MM.1S (cell line): ENCODE measurements at places on chromosomes 2 and 18.

DNA sequence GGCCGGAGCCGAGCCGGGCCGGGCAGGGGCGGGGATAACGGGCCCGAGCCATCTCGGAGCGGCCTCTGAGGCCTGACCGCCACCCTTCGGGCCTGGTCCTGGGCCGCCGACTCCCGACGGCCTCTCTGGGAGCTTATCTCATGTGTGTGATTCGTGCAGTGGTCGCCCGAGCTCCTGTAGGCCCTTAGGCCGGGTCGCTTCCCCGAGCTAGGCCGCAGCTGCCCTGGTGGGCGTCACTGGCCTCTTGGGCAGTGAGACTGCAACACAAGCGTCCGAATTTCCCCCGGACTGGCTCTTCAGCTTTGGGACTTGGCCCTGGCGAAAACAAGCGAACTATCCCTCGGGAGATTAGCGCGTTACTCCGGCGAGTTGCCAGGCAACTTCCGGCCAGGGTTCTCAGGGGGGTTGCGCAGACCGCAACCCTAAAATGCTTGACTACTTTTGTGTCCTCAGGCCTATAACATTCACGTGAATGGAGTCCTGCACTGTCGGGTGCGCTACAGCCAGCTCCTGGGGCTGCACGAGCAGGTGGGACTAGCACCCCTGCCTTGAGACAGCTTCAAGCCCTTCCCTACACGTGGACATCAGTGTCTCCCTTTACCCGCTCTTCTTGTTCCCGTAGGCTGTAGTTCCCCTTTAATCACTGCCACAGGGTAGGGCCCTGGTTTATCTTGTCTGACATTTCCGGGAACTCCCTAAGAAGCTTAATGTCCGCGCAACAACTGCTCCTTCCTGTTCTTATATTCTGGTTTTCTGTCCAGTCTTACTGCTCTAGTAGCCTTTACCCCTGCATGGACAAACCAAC is 602 bp downstream of the SNX17 start:
- H3K36me3 ChIP-seq, result no peaks in the 10 kb centered on the region
- peak; percentile 46 for DNase-seq
- H3K27ac ChIP-seq, result peak overlapping the region; percentile 68
- peak overlapping the region; percentile 98 for H3K4me3 ChIP-seq
- H3K4me1 ChIP-seq, result peaks cover 9% of the 10 kb centered on the region; the same call in 1 of the 2 replicates
- H3K27me3 ChIP-seq, result no peaks in the 10 kb centered on the region

GRCh38 chr2:172253190-172254052 is 150.7 kb upstream of the DLX2 start:
- H3K27me3 ChIP-seq, result no peaks in the 10 kb centered on the region
- DNase-seq, result no peak
- no peak overlapping the region for H3K27ac ChIP-seq
- no peaks in the 10 kb centered on the region for H3K36me3 ChIP-seq
- H3K4me1 ChIP-seq, result no peaks in the 10 kb centered on the region

DNA sequence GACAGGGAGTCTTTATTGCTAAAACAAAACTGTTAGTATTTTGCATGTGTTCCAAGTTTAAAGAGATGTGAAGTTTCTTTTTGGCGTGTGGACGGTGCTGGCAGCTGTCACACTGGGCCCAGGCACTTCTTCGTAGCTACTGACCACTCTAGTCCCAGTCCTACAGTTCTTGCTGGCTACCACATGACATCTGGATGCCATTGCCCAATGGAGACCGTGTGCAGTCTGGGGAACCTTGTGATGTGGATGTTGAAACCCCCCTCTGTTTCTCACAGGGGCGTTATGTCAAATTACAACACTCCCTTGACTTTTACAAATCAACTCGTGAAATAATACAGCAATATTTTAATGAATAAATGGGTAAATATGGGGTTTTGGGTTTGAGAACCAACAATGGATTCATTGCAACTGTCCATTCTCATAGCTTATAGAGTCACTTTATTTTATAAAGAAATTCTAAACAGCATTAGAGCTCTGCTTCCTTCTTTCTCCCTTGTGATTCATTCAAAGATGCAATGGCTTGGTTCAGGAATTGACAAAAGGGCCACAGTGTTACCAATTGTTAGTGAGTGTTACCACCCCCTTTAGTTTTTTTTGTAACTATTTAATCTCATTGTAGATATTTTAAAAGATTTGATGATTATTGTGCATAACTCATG is 1.2 kb downstream of the GPD2 start:
- H3K36me3 ChIP-seq, result no peaks in the 10 kb centered on the region
- peak overlapping the region; percentile 75 for H3K4me3 ChIP-seq
- H3K27ac ChIP-seq, result no peak overlapping the region
- no peaks in the 10 kb centered on the region for H3K27me3 ChIP-seq
- DNase-seq, result no peak
- H3K4me1 ChIP-seq, result no peaks in the 10 kb centered on the region

GRCh38 chr2:217142649-217143266 is 282.9 kb upstream of the TNP1 start:
- H3K27me3 ChIP-seq, result no peaks in the 10 kb centered on the region
- no peak overlapping the region for H3K27ac ChIP-seq
- no peaks in the 10 kb centered on the region for H3K4me1 ChIP-seq
- no peaks in the 10 kb centered on the region for H3K36me3 ChIP-seq

DNA sequence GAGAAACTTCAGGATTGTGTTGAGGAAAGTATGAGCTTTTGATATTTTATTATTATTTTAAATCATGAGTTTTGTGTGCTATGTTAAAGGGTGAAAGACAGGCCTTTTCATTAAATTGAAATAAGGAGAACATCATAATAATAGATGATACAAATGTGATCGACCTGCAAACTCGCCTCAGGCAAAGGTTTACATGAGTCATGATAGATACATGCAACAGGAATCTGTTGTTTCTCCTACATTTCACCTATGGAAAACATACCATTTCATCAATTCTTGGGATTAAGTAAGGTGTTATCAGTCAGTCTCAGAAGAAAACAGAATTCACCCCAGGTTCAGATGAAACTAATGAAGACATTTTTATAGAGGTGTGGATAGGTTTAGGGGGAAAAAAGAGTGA is 1992.5 kb upstream of the PIK3C3 start:
- DNase-seq, result no peak
- H3K27me3 ChIP-seq, result no peaks in the 10 kb centered on the region
- no peak overlapping the region for H3K4me3 ChIP-seq
- H3K4me1 ChIP-seq, result peaks cover 22% of the 10 kb centered on the region

DNA sequence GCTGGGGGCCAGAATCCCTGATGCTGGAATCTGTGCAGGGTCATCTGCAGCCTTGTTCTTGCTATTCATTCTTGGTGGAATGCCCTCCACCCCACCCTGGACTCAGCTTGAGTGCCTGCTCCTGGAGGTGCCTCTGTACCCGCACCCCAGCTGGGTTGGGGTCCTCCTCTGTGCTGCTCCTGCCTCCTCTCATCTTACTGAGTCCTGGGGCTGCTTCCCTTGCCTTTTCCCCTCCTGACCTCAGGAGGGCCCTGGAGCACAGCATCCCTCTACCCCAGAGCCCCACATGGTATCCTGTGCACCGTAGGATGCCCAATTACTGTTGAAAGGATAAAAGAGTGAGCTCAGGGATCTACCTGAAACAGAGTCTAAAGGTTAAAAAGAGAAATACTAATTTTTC is 81.6 kb downstream of the CIB4 start:
- DNase-seq, result no peak
- H3K27ac ChIP-seq, result no peak overlapping the region
- H3K4me3 ChIP-seq, result no peak overlapping the region
- peaks cover 100% of the 10 kb centered on the region for H3K27me3 ChIP-seq
- H3K36me3 ChIP-seq, result no peaks in the 10 kb centered on the region

GRCh38 chr18:51184091-51184457 is 13.4 kb downstream of the MEX3C start:
- peaks cover 29% of the 10 kb centered on the region for H3K4me1 ChIP-seq
- H3K27ac ChIP-seq, result no peak overlapping the region
- no peaks in the 10 kb centered on the region for H3K27me3 ChIP-seq
- no peak overlapping the region for H3K4me3 ChIP-seq
- peaks cover 8% of the 10 kb centered on the region; the same call in 1 of the 2 replicates for H3K36me3 ChIP-seq
- DNase-seq, result no peak

DNA sequence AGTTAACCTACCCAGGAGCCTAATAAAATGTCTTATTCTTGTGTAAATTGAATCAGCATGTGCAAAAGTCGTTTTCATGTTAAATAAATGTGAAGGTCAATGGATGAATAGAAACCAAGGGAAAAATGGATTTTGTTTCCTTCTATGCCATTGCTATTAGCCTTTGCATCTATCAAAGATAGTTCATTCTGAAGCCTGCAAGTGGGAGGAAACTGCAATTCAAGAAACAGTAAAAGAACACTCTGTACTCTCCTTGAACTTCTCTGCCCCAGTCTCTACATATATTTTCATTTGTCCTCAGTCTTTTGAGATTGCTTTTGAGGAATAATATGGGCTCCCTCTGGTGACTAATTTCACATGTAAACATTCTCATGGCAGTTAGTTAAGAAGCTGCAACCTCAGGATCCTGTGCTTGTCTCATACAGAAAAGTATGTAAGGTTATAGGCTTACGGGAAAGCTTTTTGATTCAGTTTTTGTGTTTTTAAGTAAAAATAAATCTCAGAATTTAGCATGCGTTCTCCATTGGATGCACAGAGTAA is 1590.0 kb upstream of the LRRTM1 start:
- H3K27me3 ChIP-seq, result no peaks in the 10 kb centered on the region
- no peak for DNase-seq
- H3K4me3 ChIP-seq, result no peak overlapping the region
- H3K36me3 ChIP-seq, result no peaks in the 10 kb centered on the region

DNA sequence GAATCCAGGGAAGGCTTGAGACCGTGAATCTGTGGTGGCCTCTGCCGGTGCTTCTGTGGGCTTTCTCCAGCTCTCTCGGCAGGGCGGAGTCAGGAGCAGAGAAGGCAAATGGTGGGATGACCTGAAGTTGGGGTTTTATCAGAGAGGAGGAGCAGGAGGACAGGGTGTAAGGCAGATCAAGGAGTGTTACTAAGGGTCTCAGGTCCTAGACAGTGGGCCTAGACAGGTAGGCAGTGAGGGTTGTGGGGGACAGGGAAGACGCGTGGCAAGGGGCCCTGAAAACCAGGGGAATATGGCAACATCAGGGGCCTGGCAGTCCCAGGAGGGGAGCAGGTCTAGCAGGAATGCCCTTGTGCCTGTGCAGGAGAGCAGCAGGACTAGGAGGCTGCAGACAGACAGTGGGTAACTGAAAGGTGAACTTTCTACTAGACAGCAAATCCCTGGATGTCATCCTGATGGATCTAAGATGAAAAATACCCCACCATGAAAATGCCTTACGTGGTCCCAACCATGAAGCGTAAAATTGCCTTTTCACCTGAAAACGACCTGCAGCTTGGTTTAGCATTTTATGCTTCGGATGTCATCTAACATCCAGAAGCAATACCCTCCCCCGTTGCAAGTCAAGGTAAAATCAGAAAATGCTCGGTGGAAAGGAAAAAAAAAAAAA is 42.1 kb downstream of the SRSF7 start:
- no peak for DNase-seq
- H3K4me1 ChIP-seq, result peaks cover 30% of the 10 kb centered on the region
- H3K27ac ChIP-seq, result peak overlapping the region; percentile 59; the same call in 1 of the 2 replicates
- H3K27me3 ChIP-seq, result no peaks in the 10 kb centered on the region
- H3K36me3 ChIP-seq, result peaks cover 4% of the 10 kb centered on the region; the same call in 1 of the 2 replicates

- DNase-seq, result no peak
- no peaks in the 10 kb centered on the region for H3K27me3 ChIP-seq
- H3K27ac ChIP-seq, result no peak overlapping the region
- peaks cover 7% of the 10 kb centered on the region; the same call in 1 of the 2 replicates for H3K4me1 ChIP-seq
Observed at GRCh38 chr2:181848261-181848886, 43.2 kb upstream of the ITPRID2 start.

DNA sequence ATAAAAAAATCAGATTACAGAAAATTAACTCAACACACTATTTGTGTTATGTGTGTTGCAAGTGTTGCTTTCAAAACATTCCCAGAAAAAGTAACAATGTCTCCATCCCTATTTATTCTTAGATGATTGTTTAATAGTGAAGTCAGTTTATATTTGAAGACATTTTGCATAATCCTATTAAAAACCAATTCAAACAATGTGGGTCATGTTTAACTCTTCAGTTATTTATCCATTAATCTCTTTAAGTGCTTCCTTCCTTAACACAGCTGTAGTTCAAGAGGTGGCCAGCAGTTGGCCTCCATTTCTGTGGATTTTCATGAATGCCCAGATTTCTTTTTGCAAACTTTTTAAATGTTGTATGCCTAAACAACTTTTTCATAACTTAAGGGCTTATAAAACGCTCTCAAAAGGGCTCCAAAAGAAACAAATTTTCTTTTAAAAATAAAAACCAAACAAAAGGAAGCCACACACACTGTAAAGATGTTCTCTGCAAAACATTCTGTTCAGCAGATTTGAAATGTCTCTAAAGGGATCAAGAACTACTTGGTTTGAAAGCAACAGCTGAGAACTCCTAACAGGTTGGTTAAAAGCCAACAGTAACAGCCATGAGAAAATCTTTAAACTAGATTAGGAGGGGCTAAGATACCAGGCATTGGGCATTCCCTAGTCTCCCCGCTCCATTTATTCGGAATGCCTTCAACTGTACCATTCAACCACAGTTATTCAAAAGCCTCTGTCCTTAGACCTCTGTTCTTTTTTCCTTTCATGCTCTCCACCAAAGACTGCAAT is 71.5 kb downstream of the THADA start:
- H3K36me3 ChIP-seq, result no peaks in the 10 kb centered on the region
- H3K4me3 ChIP-seq, result no peak overlapping the region
- peaks cover 9% of the 10 kb centered on the region for H3K4me1 ChIP-seq
- DNase-seq, result no peak
- no peak overlapping the region for H3K27ac ChIP-seq

DNA sequence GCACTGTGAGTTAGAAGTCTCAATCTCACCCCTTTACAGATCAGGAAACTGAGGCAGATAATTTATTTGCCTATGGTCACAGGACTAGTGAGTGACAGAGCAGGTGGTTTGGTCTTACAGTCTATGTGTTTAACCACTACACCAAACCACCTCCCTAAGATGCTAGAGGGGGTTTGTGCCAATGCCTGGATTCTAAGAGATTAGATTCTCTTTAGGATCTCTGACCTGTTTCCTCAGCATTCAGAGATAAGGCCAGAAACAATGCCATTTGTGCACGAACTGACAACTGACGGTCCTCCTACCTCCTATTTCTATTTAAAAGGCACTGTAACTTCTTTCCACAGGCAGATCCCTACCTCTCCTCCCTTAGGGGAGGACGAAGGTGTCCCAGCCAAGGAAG is 2.3 kb upstream of the SLC20A1 start:
- H3K4me3 ChIP-seq, result no peak overlapping the region
- H3K4me1 ChIP-seq, result peaks cover 20% of the 10 kb centered on the region
- no peak for DNase-seq
- H3K27me3 ChIP-seq, result peaks cover 61% of the 10 kb centered on the region
- no peak overlapping the region for H3K27ac ChIP-seq

- no peaks in the 10 kb centered on the region for H3K4me1 ChIP-seq
- H3K27ac ChIP-seq, result no peak overlapping the region
- H3K4me3 ChIP-seq, result no peak overlapping the region
- H3K27me3 ChIP-seq, result no peaks in the 10 kb centered on the region
- no peaks in the 10 kb centered on the region for H3K36me3 ChIP-seq
- DNase-seq, result no peak
Observed at GRCh38 chr2:64787698-64788097, 134.0 kb upstream of the SERTAD2 start.
